ENCODE measurements at places on chromosomes 2 and 18.

DNA sequence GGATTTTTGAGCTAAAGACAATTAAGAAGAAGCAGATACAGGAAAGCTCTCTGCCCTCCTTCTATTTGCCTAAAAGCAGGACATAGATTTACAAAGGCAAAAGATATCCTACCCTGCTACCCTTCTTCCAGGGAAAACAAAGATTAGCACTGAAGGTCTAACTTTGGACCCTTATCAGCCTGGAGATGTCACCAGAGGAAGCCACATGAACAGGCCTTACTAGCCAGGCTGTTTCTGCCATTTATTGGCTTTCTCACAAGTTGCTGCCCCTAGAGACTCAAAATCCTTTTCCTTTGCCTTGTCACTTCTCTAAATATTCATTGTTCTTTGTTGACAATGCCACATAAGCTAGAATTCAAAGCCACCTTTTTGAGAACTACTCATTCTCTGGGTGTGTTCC lies 147.3 kb downstream of the B3GNT2 start:
- no peak for DNase-seq

DNA sequence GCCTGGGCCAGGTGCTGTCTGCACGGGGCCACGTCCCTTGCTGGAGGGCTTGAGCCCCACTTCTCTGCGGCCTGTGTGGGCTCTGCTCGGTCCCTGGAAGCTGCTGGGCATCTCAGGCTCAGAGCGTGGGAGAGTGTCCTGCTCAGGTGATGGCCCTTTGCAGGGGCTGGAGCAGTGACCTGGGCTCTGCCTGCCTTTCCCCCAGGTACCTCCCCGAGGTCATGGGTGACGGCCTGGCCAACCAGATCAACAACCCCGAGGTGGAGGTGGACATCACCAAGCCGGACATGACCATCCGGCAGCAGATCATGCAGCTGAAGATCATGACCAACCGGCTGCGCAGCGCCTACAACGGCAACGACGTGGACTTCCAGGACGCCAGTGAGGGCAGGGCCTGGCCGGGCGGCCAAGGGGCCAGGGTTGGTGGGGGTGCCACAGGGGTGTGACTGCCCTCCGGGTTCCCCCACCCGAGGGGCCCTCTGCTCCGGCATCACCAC lies 29.9 kb downstream of the GPC1 start:
- no peak for DNase-seq

DNA sequence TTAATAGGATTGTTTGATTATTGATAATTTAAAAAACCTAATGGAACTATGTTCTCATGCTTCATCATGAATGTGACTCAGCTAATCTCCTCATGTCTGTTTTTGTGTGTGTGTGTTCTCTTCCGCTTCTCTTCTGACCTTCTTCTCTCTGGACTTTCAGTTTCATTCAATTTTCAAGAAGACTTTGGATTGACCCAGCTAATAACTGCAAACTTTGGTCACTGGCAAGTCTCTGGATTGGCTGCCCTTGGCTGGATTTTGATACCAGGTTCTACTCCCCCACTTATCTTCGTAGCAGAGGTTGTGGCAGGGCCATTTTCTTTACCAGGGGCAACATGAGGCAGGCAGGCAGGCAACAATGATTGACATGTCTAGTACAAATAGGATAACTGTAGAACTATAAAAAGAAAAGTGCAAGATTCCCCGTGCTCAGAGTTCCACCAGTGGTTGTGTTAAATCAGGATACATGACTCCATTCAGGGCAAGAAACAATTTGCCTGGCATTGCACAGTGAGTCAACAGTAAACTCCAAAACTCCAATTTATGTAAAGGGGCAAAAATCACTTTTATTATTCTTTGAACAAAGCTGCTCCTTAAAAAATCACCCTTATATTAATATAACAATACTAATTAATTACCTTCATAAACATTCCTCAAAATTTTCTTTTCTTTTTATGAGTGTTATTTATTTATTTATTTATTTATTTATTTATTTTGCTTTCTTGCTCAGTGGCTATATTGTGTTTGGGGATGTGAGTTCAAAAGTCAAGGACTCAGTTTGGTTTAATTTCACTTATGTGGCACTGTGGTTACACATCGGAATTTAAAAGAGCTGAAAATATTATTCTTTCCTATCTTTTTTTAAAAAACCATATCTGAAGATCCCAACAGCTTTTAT lies 167.6 kb downstream of the RND3 start:
- DNase-seq = no peak

DNA sequence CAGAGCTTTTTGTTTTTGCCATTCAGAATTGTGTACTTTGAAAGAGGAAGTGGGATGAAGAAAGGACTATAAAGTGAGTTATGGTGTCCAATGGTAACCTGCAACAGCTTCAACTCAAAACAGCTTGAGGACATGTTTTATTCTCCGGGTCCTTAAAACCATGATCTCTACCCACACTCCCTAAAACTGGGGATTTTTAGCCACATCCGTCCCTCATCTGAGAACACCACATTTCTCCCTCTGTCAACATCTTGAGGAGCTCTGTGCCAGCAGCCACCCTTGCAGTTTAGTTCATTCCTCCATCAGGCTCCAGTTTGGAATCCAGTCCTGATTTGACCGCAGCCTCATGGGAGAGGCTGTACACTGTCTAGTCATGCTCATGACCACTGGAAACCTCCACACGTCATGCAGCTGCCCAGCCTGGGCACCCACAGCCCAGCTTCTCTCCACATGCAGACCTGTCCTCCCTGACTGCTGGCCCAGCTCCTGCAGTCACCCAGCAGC lies 62.6 kb downstream of the C18orf63 start:
- DNase-seq = no peak

DNA sequence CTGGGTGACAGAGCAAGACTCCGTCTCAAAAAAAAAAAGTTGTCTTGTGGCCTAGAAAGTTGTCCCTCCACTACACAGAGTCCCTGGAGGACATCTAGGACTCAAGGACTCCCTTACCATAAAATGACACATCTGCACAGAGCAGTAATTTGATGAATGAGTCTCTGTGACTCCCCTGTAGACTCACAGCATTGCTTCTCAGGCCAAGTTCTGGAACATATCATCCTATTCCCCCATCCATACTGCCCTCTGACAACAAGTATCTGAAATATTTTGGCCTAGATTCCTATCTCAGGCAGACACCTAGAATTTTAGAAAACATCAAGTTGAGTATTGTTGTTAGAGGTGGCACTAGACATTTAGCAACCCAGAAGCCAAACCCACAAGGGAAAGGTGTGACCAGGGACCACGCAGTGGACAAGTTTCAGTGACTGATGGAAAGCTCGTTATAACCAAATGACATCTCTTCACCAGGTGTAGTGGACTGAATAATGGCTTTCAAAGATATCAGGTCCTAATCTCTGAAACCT lies 97.9 kb upstream of the ATP8B1 start:
- DNase-seq = no peak

DNA sequence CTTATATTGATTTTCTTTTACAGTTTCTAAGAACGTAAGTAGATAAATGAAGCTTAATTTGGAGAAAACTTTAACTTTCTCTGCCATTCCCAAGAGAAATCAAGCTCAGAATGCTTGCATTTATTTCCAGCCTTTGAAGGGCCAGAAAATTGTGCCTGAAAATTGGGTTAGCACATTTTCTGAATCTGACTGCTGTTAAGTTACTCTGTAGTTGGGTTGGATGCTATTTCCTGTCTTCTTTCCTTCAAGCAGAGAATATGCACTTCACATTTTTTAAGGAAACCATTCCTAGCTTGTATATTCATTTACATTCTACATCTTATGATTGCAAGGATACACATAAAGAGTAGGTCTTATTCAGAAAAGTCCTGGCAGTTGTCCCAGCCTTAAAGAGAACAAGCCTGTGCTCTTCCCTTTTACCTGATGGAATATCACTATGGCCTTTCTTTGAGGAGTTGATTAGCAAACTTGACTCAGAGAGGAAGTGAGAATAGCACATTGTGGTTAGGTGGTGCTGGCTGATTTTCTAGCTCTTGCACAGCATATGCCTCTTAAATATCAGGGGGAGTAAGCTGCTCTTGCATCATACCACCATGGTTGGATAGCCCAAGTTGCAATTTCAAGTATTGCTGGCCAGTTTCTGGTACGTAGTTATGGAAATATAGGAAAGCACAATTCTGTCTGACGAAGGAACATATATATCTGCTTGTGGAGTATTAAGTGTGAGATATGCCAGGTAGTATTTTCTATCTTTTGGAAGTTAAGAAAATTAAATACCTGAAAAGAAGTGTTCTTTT lies 133.7 kb downstream of the COMMD1 start:
- no peak for DNase-seq

DNA sequence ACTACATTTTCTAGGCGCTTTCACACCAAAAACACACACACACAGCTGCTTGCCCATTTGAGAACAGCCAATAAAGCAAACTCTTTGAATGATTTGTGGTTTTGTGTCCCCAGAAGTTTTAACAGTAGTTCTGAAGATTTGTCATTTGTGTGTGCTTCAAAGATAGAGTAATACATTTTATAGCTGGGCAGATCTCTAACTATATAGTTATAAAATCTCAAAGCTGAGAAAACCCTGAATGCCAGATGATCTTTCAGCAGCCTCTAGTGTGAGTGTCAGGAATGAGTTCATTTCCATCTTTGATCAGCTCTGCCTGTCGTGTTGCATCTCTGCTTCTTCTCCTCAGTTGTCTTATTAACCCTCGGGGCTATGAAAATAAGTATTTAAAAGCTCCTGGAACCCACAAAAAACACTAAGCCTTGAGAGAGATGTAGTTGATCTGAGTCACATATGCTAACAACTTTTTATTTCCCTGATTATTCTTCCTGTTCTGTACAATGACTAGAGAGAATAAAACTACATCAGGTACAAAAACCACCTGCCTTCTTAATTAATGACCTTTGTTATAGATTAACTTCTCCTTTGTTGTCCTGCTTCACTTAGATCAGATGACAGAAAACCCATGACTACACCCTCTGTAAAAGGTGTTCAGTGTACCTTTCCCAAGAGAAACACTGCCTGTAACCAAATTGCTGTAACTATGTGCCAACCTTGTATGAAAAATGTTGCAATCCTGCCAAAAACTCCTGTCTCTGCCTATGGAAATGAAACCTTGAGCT lies 30.0 kb upstream of the SLC3A1 start:
- no peak for DNase-seq

- DNase-seq = no peak
These were observed 15.9 kb upstream of the GREB1 start for GRCh38 chr2:11517906-11518305.

DNA sequence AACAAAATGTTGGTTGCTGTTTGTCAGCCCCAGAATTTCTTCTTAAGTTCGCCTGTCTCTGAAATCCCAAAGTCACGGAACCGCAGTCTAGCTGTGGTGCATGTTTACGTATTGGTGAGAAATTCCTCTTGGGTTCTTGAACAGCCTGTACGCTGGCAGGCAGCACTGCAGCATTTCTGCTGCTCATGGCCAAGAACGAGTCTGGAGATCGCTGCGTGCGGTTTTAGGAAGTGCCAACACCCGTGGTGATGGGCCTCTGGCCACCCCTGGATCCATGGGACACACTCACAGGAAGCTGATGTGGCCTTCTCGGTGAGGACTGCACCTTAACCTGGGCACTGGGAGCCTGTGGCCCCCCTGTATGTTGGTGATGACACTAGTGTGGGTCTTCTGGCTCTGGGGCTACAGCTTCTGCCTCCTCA lies 23.7 kb downstream of the ASB1 start:
- DNase-seq = no peak

DNA sequence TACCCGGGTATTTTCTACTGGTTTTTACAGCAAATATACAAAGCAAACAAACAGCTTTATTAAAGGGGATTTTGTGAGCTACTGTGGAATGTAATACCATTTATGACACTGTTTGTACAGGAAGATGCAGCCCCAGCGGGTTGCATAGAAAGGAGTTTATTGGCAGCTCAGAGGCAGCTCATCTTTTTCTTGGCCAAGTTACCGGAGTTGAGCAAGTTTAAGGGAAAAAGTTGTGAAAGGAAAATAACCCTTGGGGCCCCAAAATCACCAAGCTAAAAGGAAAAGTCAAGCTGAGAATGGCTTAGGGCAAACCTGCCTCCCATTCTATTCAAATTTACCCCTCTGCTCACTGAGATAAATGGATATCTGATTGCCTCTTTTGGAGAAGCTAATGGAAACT lies 60.8 kb downstream of the MOB4 start:
- no peak for DNase-seq

DNA sequence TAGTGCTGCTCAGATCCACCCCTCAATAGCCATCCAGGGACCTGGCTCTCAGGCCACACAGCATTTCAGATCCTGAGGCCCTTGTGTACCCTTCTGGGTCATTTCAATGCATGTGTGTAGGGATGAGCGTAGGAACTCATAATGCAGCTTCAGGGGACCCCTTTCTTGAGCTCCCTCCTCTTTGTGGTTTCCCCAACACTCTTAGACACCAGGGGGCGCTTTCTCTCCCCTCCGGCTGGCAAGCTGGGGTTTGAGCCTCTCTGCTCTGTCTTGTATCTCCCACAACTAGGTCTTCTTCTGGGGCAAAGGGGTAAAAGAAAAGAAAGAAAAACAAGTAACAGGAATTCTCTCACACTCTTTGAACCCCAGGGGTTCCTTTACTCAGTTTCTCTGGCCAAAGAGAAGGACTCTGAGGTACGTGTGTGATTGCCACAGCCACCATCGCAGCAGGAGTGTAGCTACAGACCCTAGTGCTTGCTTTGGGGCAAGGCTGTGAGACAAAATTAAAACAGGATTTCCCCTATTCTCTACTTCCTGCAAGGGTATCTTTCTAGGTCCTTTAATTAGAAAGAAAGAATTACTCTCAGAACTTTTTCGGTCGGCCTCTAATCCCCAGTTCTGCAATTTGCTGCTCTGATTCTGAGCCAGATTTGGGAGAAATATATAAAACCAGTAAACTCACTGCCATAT lies 38.0 kb downstream of the CABYR start:
- peak; percentile 77 for DNase-seq

DNA sequence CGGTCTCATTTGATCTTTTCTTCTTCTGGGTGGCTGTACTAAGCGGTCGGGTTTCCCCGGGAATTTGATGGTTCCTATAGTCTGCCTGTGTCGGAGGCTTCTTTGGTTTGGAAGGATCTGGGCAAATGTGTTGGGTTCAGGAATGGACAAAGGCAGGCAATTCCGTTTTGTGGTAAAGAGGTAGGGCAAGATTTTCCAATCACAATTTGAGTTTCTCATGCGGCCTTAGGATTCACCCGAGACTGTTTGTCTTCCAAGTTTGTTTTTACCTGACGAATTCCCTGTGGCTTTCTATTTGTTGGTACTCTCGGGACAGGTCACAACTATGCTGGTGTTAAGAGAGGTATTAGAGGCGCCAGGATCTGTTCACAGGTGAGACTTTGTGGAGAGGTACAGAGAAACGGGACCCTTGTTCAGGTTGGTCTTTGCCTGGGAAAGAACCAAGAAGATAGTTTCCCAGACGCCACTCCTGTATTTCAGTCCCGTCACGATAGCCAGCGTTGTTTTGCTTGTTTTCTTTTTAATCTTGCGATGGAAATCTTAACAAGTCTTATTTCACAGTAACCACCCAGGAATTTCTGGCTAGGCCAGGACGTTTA lies 3.0 kb downstream of the SP5 start:
- no peak for DNase-seq

DNA sequence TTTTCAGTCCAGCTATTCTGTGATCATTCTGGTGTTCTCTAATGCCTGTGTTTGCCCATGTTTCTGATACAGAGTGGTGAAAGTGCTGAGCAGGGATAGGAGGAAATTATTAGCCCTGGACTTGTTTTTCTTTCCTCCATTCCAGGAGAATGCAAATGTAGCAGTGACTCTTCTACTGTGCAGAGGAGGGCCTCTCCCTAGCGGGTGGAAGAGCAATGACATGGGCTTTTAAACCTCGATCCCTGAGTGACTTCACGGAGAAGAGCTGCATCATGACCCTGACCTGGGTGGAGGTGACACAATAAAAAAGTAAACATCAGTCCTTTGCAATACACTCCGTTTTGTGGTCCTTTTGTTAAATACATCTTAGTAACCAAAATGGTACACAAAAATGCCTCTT lies 68.0 kb upstream of the NETO1 start:
- DNase-seq = no peak

GRCh38 chr18:51151568-51152511 lies 45.6 kb downstream of the MEX3C start:
- DNase-seq = no peak

All from islet precursor cell (in vitro differentiated cells).